ENCODE measurements at places on chromosomes 12 and 14.

GRCh38 chr14:71448431-71449315 lies 483.6 kb upstream of the RGS6 start:
- no peak for DNase-seq

DNA sequence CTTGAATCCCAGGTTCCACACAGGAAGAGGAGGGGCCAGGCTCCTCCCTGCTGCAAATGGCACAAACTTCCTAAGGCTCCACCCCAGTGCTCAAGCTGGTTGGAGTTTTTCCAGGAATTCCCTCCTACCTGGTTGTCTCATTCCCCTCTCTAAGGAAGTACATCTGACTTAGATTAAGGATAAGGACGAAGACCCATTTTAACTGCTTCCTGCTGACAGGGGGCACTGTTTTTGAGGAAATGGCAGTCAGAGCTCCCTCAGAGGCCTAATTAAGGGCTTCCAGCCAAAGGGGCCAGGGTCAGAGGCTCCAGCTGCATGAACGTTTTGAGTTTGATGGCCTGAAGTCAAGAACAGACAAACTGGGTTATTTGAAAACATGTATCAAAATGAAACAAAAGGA lies 1084.7 kb downstream of the SLC6A15 start:
- DNase-seq: no peak

- no peak for DNase-seq
Observed at GRCh38 chr14:88323086-88323522, at the start of gene KCNK10. Gene KCNK10 (minus strand): TSS chr14:88323269. CDS start chr14:88322798, 471 bp downstream.

DNA sequence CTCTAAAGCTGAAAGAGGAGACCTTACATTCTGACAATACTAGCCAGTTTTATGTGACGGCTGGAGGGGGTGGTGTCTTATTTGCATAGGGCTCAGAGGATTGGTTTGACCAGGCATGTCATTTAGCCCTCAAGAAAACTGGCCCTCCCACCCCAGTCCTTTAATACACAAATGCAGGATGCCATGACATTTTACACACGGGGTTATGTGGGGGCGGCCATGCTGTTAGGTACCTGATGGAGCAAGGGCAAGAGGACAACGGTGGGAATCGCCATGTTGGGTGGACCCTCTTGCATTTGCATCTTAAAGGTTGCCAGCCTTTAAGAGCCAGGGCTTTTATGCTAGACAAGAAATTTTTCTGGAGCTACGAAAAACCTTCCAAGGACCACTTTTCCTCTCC lies 23.3 kb downstream of the MDM2 start:
- no peak for DNase-seq

DNA sequence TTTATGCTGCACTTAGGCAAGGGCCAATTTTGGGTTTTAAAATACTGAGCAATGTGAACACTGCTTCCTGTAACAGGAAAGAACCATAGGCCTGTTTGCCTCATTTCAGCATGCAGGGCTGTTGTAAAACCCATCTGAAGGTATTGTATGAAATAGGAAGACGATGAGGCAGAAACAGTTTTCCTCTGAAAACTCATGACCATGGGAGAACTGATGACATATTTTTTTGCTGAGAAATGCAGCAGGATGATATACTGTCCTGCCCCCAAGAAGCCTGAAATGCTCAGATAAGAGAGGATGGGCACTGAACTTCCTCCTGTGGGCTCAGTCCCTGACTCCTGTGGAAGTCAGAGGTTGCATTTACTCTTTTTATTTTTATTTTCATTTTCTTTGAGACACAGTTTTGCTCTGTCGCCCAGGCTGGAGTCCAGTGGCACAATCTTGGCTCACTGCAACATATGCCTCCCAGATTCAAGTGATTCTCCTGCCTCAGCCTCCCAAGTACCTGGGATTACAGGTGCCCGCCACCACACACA lies 17.4 kb downstream of the PYGL start:
- no peak for DNase-seq

DNA sequence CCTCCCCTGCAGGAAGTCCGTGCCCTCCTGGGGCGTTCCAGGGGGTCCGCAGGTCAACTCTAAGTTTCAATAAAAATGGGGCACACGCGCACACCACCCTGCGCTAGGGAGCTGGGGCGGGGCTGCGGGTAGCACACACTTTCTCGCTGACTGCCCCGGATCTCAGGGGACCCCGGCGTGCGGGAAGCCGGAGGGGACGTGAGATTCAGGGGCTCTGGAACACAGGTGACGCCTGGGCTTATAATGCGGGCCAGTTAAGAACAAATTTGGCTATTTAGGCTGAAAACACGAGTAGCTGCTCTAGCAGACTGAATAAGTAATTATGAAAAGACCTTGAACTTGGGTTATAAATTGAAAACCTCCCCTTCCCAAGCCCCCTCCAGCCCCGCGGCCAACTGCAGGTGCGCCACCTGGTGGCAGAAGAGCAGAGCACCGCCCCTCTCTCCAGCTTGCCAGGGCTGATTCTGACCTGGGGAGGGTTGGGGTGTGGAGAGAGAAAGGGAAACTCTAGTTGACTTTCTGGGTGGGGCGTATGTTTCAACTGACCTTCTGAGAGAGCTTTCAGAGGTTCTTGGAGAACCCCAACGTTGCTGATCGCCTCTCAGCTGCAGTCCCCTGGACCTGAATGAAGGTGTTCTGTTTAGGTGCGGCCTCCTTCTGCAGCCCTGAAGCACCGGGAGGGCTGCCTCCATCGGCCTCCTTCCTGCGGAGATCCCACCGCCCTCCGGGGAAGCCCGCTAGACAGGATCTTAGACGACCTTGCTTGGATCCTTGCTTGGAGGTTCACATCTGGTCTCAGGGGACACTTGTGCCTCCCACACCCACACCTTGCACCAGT lies 118.4 kb upstream of the EVL start:
- no peak for DNase-seq

GRCh38 chr12:108811411-108812180 lies 45.8 kb downstream of the SSH1 start:
- DNase-seq: no peak

GRCh38 chr12:54606556-54606955 lies 18.1 kb upstream of the PPP1R1A start:
- DNase-seq: no peak

DNA sequence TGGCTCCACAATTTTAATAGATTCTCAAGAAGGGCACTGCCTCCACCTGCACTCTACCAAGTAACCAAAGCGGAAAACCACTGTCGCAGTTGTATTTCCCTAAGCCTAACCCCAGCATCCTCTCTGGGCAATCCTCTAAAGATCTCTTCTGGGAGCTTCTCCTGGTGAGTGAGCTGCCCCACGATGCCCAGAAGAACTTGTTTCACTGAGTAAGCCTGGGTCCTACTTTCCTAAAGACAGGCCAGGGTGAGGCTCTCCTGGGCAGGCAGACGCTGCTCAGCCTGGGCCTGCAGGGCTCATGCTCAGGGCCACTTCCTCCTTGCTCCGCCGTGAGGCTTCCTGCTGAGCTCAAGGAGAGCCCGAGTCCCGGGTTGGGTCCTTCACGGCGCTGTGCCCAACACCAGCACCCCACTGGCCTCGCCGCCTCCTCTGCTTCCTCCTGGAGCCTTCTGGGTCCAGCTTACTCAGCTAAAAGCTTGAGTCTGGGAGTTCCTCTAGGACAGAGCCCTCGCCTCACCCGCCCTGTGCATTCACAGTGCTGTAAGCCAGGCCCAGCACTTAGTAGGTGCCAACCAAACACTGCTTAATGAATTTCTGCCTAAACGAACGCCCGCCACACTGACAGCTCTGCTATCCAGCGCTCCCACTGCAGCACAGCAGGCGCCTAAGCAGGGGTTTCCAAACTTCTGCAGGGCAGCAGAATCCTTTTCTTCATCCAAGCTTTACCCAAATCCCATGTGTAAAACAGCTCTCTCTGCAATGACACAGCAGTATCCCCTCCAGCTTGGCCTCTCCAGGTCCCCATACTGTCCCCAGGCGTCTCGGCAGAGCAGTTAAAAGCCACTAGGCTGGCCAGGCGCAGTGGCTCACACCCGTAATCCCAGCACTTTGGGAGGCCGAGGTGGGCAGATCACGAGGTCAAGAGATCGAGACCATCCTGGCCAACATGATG lies 5.7 kb downstream of the RAB35 start:
- peak; percentile 26 for DNase-seq

DNA sequence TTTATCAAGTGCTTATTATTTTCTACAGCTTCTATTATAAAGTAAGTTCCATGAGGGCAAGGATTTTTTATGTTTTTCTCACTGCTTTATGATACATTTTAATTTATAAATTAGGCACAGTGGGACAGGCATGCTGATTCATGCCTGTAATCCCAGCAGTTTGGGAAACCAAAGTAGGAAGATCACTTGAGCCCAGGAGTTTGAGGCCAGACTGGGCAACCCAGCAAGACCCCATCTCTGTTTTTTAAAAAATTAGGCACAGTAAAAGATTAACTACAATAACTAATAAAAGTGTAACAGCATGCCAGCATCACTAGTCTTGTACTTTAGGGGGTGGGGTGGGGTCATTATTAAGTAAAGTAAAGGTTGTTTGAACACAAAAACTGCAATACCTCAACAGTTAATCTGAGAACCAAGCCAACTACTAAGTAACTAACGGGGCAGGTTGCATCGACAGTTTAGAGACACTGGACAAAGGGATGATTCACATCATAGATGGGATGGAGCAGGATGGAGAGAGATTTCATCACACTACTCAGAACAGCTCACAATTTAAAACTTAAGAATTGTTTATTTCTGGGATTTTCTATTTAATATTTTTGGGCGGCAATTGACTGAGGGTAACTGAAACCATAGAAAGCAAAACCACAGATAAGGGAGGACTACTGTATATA lies 119.5 kb downstream of the PLEKHA5 start:
- DNase-seq: no peak

- DNase-seq: no peak
Observed at GRCh38 chr14:60618241-60618640, 31.0 kb downstream of the SIX1 start.

DNA sequence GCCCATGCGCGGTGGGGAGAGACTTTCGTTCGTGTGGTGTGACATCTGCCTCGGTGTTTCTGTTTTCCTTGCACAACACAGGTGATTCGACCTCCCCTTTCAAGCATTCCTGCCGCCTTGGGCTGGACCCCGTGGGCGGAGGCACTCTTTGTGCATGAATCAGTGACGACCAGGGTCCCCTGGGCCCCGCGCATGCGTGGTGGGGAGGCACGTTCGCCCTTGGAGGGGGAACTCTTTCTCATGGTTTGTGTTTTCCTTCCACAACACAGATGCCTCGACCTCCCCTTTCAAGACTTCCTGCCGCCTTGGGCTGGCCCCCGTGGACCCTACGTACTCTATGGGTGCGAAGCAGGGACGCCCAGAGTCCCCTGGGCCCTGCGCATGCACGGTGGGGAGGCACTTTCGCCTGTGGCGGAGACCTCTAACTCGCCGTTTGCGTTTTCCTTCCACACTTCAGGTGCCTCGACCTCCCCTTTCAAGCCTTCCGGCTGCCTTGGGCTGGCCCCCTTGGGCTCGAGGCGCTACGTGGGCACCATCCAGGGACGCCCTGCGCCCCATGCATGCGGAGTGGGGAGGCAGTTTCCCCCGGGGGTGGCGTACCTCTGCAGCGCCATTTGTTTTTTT lies 340.9 kb downstream of the ALG10 start:
- no peak for DNase-seq

DNA sequence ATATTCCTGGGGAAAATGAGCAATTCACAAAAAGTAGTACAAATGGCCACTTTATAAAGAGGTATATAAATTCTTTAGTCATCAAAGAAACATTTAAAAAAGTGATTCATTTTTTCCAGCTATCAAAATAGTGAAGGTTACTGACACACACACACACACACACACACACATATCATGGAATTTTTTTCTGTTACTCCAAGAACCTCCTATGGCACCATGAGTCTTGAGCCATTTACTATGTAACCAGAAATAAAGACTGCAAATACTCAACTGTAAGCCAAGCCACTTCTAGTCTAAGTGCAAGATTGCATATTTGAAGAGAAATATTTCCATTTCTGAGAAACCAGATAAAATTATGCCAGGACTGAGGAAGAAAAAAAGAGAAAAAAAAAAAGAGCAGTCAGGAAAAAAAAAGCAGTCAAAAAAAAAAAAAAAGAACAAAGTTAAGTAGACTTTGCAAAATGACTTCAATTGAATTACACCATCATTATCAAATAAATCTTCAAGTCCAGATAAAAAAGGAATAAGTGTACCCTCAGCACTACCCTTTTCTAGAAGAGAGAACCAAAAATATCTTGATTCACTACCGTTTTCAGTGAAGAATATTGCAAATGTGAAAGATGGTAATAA lies 275.7 kb downstream of the DAD1 start:
- DNase-seq: no peak

- no peak for DNase-seq
Observed at GRCh38 chr12:50477241-50477832, 27.4 kb upstream of the DIP2B start.

- no peak for DNase-seq
Observed at GRCh38 chr14:103140316-103141109, 17.3 kb downstream of the TNFAIP2 start.

DNA sequence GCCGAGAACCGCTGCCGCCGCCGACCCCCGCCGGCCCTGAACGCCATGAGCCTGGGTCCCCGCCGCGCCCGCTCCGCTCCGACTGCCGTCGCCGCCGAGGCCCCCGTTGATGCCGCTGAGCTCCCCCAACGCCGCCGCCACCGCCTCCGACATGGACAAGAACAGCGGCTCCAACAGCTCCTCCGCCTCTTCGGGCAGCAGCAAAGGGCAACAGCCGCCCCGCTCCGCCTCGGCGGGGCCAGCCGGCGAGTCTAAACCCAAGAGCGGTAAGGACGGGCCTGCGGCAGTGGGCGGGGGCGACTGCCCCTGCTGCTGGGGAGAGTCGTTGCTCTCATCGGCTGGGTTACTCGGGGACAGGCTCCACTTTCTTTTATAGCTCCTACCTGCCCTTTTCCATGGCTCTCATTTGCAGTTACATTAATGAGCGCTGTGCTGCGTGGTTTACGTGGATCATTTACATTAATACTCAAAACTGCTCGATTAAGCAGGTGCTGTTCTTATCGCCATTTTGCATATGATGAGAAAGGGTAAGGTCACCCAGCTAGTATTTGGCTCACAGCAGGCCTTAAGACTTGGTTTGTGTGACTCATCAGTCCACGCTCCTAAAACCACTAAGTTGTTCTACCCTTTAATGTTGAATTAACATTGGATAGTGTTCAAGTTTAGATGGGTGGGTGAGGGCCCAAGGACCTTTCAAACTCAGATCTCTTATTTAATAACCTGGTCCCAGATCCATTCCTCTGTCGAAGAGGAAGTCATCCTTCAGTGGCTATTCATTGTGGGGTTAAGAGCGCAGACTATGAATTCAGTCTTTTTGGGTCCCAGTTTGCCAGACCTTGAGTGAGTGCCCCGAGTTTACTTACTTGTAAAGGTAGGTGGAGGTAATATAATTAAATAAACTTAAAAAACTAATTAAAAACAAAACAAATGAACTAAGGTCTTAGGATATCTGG lies 823 bp downstream of the RNF10 start:
- DNase-seq: peak; percentile 48

GRCh38 chr12:47088021-47088944 lies 8.5 kb upstream of the AMIGO2 start:
- no peak for DNase-seq

Data from activated gamma-delta T cell (primary cell).